ENCODE measurements at places on chromosomes 16 and 17.

GRCh38 chr17:73163043-73163442 is 1.8 kb upstream of the SSTR2 start:
- no peak for DNase-seq

GRCh38 chr17:30605027-30605426 is 127.8 kb downstream of the GOSR1 start:
- no peak for DNase-seq

DNA sequence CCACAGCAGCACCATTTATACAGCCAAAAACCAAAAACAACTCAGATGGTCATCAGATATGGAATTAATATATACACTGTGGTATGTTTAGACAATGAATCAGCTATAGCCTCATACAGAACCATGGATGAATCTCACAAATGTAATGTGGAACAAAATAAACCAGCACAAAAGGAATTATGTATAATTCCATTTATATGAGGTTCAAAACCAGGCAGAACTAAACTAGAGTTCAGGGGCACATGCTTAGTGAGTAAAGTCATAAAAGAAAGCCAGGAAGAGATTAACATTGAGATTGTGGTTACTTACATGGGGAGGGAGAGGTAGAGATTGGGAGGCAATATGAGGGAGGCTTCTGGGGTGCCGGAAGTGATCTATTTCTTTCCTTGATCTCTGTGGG is 231.1 kb downstream of the COPRS start:
- peak; percentile 42 for DNase-seq

DNA sequence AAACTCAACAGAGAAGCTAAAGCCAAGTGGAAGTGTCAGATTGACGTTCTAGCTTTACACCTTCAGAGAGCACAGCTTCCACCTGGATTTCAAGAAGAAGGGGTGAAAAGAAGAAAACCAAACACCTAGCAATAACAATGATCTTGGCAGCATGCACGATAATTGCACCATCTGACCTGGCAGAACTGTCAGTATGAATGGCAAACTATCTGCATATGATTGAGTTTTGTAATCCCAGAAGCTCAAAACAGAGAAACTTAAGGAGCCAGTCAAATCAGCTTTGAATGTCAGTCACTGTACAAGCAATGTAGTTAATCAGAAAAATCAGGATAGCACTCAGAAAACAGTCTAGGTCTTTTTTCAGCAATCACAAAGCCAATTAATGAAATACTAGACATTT is 427.1 kb downstream of the ZFHX3 start:
- DNase-seq, result no peak

- DNase-seq, result no peak
Measured at GRCh38 chr17:17752821-17753321, 71.6 kb downstream of the RAI1 start.

Measured in astrocyte of the cerebellum (primary cell).